ENCODE measurements at places on chromosomes 7 and 10.

DNA sequence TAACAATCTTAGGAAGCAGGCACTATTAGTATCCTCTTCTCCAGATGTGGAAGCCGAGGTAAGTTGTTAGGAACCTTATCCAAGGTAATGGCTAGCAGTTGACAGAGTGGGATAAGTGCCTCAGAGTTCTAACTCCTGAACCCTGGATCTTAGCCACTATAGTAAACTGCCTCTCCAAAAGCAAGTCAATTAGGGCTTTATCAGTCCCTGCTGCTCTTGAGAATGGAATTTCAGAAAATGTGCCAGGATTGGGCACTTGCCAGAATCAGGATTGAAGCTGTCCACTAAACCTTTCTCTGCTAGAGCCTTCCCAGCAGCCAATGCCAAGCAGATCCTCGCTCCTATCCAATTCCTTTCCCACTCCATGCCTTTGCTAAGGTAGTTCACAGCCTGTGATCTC, 777.5 kb upstream of the POM121L12 start:
- no peak overlapping the region for H3K27ac ChIP-seq
- H3K27me3 ChIP-seq: no peaks in the 10 kb centered on the region
- H3K4me1 ChIP-seq: no peaks in the 10 kb centered on the region
- no peak for DNase-seq
- no peak overlapping the region for H3K4me3 ChIP-seq
- H3K36me3 ChIP-seq: no peaks in the 10 kb centered on the region

DNA sequence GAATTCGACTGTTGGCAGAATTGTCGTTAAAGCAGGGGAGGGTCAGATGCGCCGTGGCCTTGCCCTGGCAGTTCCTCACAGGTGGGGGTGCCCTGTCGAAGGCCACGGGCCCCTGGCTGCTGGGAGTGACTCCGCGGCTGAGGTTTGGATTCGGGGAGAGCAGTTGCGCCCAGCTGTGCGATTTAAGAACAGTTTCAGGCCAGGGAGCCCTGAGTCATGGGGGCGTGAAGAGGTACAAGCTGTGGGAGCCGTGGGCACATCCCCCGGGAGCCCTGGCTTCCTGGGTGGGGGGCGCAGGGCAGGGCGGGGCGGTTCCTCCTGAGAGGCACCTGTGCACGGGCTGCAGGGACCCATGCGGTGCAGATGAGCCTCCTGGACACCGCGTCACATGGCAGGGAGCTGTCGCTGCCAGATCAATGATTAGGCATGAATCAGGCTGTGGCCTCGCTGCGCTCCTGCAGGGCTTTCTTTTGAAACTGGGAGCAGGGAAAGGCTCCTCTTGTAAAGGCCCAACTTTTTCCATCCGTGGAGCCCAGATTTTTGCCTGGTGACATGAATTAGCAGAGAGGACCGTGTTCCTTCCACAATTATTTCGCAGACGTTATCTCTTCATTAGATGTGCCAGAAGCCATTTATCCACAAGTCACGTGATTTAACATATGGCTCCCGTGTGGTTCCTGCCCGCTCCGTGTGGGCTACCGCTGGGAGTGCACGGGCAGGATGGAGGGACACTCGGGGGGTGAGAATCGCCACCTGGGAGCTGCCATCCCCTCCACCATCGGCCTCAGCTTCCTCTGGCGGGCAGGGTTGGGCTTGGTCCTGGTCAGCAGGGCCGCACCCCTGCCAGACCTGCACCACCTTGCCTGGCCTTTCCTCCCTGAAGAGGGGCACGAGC, 918 bp downstream of the PWWP2B start:
- no peaks in the 10 kb centered on the region for H3K27me3 ChIP-seq
- no peaks in the 10 kb centered on the region for H3K36me3 ChIP-seq
- peak; percentile 87 for DNase-seq
- H3K4me3 ChIP-seq: peak overlapping the region; percentile 73
- H3K4me1 ChIP-seq: peaks cover 29% of the 10 kb centered on the region

- no peak overlapping the region for H3K27ac ChIP-seq
- H3K4me1 ChIP-seq: peaks cover under 1% of the 10 kb centered on the region
- H3K36me3 ChIP-seq: no peaks in the 10 kb centered on the region
Observed at GRCh38 chr10:122147663-122148062, 123.4 kb upstream of the BTBD16 start.

DNA sequence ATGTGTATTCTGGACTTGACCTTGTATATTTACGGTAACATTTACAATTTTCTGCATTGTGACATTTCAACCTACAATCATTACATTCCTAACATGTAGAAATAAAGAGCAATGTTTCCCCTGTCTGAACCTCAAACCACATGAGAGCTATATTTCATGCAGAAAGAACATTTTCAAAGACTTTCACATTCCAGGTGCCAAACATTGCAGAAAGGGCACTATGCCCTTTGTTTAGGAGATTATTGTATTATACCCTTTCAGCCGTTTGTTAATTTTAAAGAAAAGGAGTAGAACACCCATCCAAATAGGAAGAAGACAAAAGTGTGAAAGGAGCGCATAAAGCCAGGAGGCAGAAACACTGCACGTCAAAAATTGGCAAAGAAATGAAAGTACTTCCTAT, 260.4 kb downstream of the RELN start:
- no peaks in the 10 kb centered on the region for H3K36me3 ChIP-seq
- no peak overlapping the region for H3K27ac ChIP-seq
- no peak for DNase-seq
- no peak overlapping the region for H3K4me3 ChIP-seq
- no peaks in the 10 kb centered on the region for H3K4me1 ChIP-seq
- H3K27me3 ChIP-seq: no peaks in the 10 kb centered on the region

All from SK-N-SH (cell line).